ENCODE measurements at places on chromosomes 5 and 9.

- no peak for DNase-seq
Measured at GRCh38 chr5:82163452-82164175, 114.5 kb downstream of the RPS23 start.

- DNase-seq: no peak
Measured at GRCh38 chr5:177399997-177400868, at the start of gene PFN3. Gene PFN3, minus strand, starts transcription at chr5:177400661. Its CDS starts 85 bp downstream, at chr5:177400576.

GRCh38 chr5:18048449-18048848 is 414.2 kb downstream of the TAF11L14 start:
- no peak for DNase-seq

- DNase-seq: no peak
Measured at GRCh38 chr9:37955781-37956422, 52.0 kb upstream of the SLC25A51 start.

DNA sequence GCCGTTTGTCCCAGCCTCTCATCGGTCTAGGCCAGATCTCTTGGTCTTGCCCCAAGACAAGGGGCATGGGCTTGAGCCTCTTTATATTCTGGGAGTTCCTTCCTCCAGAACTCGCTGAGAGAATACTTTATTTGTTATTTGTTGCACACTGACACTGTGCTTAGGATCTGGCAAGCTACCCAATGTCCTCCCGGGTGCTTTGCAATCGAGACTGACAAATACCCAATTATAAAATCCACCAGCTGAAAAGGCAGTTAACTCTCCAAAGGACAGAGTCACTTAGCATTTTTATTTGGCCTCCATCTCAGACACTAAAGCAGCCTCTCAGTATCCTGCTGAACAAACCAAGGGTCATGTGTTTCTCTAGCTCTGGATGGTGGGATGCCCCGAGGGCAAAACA is 500.2 kb upstream of the DAP start:
- DNase-seq: no peak
